ENCODE measurements at places on chromosomes 3 and 15.

DNA sequence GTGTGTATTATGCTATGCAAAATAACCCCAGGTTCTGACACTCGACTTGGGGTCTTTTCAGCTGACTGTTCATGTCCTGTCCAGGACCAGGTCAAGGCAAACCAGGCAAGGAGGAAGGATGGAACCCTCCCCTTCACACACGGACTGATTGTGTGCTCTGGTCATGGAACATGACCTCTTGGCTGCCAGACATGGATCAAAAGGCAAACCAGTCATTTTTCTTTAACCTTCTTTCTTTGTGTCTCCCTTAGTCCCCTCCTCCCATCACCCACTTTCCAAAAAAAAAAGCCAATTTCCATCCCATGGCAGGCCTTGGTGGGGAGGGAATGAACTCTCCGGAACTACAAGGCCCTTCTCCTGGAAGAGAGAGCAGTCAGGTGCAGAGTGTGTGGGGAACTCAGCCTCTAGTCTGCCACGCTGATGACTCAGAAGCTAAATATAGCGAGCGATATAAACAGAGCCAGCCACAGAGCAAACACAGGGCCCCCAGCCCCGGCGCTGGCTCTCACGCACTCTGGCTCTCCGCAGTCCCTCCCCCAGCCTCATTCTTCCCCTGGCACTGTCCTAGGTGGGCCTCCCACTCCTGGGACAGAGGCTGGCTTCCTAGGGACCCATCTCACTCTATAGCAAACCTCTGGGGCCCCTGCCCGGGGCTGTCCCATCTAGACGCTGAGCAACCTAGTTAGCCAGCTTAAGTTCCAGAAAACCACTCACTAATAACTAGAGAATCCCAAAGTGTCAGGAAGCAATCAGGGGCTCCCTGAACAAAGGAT is 10.0 kb downstream of the BMF start:
- DNase-seq, result peak; percentile 87

- DNase-seq, result peak; percentile 69
Observed at GRCh38 chr3:182258538-182259177, 534.6 kb upstream of the ATP11B start.

DNA sequence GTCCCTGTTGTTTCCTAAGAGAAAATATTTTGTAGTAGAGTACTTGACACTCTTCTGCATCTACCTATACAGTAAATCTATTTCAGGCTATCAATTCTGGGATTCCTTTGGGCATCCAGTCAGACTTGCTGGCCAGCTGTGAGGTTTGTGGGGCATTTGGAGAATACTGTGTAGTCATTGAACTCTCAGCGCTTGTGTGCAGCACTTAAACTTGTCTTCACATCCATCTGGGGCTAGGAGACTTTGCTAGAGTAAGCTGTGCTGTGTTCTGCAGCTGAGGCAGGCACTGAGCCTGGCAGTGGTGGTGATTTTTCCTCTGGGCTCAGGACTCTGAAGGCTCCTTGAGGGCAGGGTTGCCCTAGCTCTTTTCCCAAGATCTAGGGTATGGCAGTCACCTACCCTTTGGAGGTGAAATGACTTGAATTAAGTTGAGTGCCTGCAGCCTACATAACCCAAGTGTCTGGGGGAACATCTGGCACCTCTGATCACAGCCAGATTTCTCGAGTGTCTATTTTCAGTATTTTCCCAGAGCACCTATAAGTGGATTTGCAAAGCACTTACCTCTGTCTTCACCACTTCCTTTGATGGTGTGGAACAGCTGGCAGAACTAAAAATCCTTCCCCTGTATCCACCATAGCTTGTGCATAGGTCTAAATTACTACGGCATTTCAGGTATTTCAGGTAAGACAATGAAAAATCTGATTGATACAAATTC is 19.3 kb downstream of the CLSTN2 start:
- DNase-seq, result no peak

- no peak for DNase-seq
Observed at GRCh38 chr3:103617961-103618360, 1183.1 kb downstream of the ZPLD1 start.

DNA sequence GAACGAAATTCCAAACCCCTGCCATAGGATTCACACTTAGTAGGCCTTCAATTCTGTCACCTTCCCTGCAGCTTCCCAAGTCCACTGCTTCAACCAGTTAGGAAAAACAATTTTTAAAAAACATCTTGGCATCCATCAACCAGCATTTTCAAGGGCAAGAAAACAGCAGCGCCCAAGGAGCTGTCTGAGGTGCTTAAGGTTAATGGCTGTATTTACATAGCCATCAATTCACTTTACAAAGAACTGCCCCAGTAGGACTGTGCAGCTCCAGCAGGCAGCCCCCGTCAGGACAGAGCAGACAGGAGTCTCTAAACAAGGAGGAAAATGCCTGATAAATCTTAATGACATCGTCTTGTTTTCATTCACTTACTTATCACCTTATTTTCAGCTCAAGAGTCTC is 13.3 kb downstream of the TAFA4 start:
- no peak for DNase-seq

DNA sequence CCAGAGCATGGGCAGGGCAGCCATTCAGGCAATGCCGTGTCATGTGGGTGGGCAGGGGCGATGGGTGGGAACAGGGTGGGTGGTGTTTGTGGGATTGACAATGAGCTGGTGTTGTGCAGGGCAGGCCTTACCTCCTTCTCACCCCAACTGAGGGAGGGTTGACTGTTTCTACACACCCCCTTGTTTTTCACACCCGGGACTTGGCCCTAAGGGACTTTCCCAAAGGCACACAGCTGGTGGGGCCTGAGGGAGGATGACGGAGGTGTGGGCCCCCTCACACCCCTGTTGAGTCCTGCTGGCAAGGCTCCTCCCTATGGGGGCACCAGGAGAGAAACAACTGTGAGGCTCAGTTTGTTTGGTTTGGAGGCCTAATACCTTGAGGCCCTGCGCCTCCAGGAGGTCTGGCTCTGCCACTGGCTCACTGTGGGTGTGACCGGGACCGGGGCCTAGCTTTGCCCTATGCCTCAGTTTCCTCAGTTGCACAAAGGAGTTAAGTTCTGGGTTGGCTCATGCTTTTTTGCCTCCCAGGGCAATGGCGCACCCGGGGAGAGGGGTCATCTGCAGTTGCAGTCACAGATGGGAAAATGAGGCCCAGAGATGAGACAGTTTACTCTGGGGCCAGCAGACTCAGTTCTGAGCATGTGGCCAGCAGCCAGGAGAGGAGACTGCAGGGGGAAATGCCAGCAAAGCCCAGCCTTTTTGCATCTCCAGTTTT is 5.1 kb upstream of the DNAH1 start:
- no peak for DNase-seq

- no peak for DNase-seq
Observed at GRCh38 chr15:81282911-81283310, 41.0 kb downstream of the STARD5 start.

DNA sequence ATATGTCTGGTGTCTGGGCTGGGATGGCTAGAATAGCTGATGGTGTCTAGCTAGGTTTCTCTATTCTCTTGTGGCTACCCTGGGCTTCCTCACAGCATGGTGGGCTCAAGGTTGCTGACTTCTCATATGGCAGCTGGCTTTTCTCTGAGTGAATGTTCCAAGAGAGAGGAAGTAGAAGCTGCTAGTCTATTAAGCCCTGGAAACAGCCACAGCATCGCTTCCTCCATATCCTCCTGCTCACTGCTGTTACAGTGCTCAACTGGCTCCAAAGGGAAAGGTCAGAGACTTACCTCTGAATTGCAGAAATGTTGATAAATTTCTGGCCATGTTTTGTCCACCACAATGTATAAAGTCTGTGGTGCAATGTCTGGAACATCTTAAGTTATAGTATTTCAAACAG is 299.9 kb upstream of the ADAMTS9 start:
- no peak for DNase-seq

GRCh38 chr3:74605437-74605836 is 9.0 kb downstream of the CNTN3 start:
- no peak for DNase-seq

DNA sequence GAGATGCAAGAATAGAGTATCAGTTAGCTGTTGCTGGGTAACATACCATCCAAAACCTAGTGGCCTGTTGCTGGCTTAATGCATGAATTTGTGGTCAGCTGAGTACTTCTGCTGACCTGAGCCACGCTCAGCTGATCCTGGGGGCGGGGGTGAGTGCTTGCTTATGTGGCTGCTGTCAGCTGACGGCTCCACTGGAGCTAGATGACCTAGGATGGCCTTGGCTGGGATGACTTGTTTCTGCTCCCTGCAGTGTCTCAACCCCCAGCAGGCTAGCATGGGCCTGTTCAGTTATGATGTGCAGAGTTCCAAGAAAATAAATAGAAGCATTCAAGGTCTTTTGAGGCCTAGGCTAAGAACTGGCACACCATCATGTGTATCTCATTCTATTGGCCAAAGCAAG is 63.9 kb downstream of the FBLN2 start:
- DNase-seq, result no peak

GRCh38 chr3:116340680-116341216 is 104.5 kb downstream of the LSAMP start:
- DNase-seq, result no peak

- DNase-seq, result no peak
Observed at GRCh38 chr3:4245671-4246070, 57.5 kb upstream of the SETMAR start.

GRCh38 chr15:44299997-44300396 is 11.5 kb downstream of the GOLM2 start:
- no peak for DNase-seq

DNA sequence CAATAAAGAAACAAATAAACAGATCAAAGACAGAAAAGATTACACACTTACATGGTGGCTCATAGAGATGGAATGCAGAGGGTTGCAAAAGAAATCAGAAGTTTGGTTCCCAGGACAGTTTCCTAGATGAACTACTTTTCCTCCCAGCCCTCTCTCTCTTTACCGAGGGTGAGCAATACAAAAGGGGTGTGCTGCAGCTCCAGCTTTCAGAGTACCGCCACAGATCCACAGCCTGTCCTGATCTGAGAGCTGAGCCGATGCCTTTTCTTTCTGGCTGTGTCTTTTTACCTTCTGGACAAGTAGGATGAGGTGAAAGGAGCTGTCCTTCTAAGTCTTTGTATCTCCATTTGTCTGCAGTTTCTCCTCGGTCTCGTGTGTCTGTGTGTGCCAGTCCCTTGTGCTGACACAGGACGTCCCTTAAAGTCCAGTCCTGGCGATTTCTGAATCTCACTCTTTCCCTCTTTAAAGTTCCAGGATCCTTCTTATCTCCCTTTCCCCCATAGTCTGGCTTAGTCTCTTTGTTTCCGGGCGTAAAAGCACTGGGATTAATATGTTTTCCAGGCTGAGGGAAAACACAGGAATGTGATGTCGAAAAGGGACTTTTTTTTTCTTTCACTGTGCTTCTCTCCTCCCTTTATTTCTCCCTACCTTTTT is 540 bp downstream of the CCDC80 start:
- no peak for DNase-seq

DNA sequence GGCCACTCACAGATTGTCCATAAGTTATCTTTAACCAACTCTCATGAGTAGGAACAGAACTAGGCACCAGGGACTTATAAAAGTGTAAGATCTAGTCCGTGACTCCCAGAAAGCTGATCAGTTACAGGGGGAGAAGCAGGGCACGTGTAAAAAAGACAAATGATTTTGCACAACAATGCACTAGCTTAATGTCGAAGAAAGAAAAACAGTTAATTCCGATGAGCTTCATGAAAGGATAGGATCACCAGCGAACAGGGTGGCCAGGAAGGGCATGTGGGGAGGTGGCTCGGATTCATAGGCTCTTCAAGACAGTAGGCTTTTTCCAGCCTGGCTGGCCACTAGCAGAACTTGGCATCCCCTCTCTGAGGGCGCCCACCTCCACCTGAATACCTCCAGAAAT is 90.0 kb downstream of the IL5RA start:
- no peak for DNase-seq

- DNase-seq, result no peak
Observed at GRCh38 chr3:54213907-54214306, 91.6 kb downstream of the CACNA2D3 start.

DNA sequence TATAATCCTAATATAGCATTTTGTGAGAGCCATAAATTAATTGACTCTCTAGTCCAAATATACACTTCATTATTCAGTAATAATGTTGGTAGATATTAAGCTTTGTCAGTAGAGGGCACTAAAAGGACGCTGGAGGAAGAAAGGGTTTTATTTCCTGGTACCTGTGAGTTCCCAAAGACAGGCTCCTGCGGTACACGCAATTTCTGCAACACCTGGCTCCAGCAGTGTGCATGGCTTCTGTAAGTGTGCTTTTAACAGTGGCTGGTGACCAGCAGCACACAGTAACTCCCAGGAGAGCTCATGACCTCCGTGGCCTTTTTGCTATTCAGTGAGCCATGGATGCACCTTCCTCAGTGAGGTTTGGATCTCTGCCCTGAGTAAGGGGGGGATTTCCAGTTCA is 338.3 kb upstream of the ZNF385D start:
- DNase-seq, result peak; percentile 45

GRCh38 chr15:33490703-33491102 is 179.9 kb downstream of the RYR3 start:
- no peak for DNase-seq

- DNase-seq, result no peak
Observed at GRCh38 chr15:65286069-65286703, 497 bp downstream of the PARP16 start.

DNA sequence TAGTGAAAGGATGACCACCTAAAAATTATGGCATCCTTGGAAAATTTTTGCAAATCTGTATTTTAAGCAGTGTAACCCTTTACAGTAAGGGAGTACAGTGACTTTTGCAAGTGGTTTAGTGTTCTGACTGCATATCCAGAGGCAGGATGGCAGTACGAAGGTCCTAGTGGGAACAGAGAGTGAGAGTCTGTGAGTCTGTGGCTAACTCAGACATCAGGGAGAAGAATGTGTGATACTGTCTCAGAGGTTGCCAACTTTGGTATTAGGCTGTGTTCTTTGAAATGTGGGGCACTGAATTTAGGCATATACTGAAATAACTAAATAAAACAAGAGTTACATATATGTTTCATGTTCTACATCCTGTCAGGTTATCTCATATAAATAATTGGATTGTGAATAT is 25.7 kb downstream of the PRKCI start:
- DNase-seq, result no peak

DNA sequence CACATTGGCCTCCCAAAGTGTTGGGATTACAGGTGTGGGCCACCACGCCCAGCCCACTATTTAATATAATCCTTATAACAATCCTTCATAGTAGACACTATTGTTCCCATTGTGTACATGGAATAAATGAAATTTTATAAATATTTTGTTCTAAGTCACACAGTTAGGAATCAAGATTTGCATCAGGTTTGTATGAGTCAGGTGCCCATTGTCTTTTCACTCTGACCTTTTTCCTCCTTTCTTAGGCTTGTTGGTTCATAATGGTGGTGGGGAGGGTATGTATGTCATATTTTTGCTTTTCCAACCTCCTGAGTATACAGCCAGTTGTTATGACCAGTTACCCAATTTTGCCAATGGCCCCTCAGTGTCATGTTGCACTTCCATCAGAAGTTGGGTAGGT is 18.0 kb upstream of the SLC30A4 start:
- no peak for DNase-seq

GRCh38 chr15:69016021-69016595 is 1.6 kb downstream of the NOX5 start:
- no peak for DNase-seq

DNA sequence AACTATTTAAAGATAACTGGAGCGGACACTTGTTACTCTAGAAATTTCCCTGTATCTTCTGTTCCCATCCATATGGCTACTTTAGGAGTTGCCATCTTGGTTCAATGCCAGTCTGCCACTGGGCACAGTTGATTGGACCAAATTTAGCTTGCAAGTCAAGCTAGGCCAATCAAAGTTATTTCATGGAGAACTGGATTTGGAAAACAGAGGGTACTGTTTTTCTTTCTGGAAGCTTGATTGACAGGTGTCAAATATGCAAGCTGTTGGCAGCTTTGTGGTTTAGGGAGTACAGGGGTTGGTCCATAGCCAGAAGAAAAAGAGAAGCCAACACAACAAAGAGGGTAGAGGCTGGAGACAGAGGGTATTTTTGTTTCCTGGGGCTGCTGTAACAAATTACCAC is 33.4 kb upstream of the KLHL25 start:
- DNase-seq, result no peak
